Fibroblast of pulmonary artery (primary cell): ENCODE measurements at places on chromosomes 2 and 18.

GRCh38 chr18:79200546-79201268, 131.5 kb downstream of the ATP9B start:
- DNase-seq, result peak; percentile 22

DNA sequence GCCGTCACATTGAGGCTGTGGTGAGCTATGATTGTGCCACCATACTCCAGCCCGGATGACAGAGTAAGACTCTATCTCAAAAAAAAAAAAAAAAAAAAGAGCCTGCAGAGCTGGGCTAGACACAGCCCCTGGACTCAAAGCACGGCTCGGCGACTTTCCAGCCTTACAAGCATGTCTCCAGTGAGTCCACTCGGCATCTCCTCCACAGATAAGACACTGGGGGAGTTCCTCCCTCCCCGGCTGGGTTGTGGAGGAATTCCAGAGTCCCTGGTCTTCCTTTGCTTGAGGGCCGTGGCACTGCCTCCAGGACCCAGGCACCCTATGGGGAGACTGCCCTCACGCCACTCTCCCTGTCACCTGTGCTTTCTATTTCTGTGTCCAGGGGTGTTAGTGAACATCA, 30.9 kb upstream of the RPL31 start:
- no peak for DNase-seq

- peak; percentile 64 for DNase-seq
Measured at GRCh38 chr2:128754246-128754724, 435.6 kb upstream of the HS6ST1 start.

DNA sequence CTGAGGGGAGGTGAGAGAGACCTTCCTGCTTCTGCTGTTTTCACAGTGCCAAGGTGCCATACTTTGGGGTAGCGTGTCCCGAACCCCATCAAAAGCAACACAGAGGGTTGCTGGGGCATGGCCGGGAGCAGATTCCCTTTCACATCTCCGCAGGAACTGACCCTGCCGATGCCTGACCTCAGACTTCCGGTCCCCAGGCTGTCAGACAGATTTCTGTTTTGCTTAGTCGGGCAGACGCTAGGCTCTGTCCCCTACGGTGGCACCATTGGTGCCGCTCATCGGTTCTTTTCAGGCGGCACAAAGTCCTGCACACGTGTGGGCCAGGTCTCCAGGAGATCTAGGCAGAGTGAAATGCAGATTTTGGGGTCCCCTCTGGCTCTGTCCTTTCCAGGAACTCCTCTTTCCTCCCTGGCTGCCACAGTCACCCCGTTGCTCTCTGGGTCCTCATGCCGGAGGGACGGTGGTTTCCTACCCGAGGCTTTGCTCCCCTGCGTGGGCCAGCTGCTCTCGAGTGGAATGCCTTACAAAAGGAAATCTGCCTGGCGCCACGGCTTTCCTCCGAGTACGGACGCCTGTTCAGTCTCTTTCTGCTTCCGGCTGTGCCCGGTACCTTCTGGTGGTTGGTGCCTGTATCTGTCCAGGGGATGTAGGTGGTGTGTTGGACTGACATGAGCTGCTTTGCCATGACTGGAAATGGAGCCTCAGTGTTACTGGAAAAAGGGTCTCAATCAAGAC, 39.3 kb downstream of the RTP5 start:
- no peak for DNase-seq

DNA sequence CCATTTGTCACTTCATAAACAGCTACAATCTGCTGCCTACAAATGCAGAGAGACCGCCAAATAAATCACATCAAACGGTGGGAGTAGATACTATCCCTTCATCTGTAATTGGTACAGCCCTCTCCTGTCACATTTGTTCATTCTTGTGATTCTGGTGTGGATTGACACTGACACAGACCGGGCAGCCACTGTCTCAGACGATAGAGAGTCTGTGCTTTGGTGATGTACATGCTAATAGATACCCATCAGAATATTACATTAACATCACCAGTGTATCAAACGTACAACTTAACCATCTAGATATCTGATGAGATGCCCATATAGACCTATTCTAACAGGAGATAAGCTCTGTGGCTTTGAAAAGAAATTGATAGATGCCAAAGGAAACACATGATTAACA, 419.7 kb upstream of the ZEB2 start:
- no peak for DNase-seq

- no peak for DNase-seq
Measured at GRCh38 chr2:240586919-240587800, 626 bp downstream of the CAPN10 start.

DNA sequence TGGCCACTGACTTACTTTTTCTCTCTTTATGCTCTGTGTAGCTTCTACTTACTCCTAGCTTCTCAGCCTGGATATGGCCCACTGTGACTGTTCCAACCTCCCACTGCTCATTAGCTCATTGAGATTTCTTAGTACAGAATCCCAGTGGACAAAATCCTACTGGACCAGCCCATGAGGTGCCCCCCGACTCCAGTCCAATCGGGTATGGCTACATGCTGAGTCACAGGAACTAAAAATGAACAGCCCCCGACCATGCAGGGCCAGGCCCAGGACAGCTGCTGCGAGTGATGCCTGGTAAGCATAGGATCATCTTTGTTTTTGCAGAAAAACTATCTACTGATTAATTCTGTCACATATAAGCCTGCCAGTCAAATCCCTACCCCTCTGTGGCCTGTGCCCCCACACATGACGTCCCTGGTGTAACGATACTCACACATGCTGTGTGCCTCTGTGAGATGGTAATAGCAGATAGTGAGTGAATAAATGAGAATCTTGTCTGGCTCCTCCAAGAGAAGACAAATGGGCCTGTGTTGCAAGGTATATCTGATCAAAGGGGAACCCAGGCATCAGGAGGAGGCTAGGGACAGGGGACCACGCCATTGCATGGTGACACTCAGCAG, 85.9 kb upstream of the KLF7 start:
- DNase-seq, result no peak
